Body of pancreas (tissue), 4 donors: ENCODE measurements at places on chromosomes 2 and 18.

DNA sequence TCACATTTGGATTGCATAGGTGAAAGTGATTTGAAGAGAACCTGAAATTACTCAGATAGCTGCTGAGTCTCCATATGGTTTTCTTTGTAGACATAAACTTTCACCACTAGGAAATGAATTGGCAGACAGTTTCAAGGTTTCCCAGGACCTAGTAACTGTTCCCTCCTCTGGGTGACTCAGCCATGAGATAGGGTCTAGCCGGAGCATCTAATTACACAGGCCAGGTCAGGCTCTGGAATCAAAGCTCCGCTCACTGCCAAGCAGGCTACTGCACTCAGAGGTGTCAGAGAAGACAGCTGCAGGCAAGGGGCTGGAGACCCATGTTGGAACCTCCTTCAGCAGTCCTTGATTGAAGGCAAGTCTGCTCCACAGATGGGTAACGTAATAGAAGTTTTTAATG is 429.2 kb downstream of the TNS1 start:
- DNase-seq, result no peak

DNA sequence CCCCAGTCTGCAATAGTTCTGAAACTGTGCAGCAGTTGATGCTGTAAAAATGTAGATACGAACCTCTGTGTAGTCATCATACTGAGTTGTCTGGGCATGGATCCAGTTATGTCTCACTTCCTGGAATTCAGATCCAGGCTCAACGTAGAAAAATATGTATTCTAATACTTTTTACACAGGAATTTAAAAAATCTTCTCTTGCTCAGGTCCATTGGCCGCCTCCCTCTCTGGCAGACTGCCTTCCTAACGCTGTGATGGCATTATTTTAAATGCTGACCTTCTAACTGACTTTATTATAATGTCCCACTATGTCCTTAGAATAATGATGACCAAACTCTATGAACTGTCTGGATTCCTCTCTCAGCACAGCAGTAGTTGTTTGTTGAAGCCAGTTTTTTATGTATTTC is 119.6 kb downstream of the FEZ2 start:
- DNase-seq, result peak; percentile 43

GRCh38 chr2:210170196-210170445 is 1.1 kb downstream of the KANSL1L start:
- DNase-seq, result no peak

GRCh38 chr2:63192889-63193774 is 142.5 kb downstream of the OTX1 start:
- DNase-seq, result no peak

DNA sequence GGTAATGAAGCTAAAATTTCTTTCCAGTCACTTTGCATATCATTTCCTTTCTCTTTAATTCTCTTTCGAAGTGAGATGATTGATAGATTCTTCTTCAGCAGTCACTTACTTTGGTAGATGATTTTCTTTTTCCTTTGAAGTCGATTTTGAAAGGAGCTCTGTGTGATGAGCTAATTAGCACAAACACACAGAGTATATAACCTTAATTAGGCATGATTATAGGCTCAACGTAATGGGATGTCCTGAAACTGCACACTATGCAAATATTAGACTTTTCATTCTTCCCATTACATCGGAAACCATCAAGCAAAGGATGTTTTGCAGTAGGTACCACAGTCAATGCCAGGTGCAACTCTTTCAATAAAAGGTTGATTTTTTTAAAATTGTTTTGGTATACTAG is 6.4 kb upstream of the CTLA4 start:
- no peak for DNase-seq

DNA sequence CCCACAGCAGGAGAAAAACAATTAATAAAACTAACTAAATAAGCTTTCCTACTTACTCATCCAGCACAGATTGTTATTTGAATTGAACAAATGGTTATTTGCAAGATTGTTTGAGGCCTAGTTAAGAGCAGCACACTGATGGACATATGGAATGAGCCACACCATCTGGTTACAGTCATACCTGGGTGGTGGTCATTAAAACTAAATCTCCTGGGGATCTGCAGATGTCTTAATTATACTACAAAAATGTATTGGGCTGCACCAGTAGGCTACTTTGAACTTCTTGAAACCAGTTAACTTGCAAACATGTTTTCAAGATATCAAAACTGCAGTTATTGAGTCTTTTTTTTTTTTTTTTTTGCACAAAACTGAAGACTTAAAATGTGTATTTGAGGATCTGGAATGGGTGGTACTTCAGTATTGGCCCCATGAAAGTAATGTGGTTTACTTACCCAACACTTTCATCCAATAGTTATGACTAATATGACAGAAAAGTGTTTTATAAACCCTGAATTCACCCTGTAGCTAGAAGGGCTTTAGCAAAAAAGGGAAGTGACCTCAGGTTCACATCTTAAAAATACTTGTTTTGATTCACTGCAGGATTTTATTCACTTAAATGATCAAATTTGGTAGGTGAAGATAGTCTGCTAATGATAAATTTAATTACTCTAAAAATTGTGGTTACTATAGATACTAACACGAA is 10.8 kb downstream of the AGFG1 start:
- no peak for DNase-seq

GRCh38 chr2:145325485-145325884 is 805.6 kb upstream of the ZEB2 start:
- no peak for DNase-seq

DNA sequence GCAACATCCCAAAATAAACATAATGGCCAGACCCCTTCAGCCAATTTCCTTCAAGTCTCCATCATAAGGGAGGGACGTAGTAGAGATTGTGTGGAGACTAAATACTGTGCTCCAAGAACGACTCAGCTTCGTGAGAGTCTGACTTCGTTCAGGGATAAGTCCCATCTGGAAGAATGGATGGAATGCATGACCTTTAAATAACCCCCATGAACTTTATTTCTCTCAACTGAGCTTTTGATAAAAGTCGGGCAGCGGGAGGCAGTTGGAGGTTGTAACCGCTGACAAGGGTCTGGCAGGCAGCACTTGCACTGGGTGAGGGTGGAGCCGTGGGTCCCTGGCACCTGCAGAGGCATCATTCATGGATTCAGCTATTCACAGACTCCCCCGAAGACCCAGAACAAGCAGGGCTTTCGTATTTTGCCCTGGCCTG is 115.9 kb downstream of the ZFP36L2 start:
- DNase-seq, result peak; percentile 44

GRCh38 chr2:162070228-162070936 is 3.6 kb downstream of the DPP4 start:
- no peak for DNase-seq

GRCh38 chr18:49968644-49969309 is 155.4 kb upstream of the ACAA2 start:
- DNase-seq, result no peak

DNA sequence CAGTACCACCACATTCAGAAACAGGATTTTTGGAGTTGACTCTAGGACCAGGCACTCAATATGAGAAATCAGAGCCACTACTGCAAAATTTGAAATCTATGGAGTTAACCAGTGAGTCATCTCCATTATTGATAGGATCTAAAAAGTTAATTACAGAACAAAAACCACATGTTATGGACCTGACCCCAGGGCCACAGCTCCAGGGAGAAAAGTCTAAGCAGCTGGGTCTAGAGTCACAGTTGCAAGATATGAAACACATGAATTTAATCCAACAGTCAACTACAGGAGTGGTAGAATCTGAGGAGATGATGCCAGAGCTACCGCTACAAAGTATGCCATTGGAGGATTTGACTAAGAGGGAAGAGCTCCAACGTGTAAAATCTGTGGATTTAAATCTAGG is 13.4 kb upstream of the ZNF512 start:
- DNase-seq, result no peak
